ENCODE measurements at places on chromosomes 7 and 10.

GRCh38 chr10:77793831-77794230 lies 132.7 kb downstream of the DLG5 start:
- no peak for DNase-seq

- DNase-seq = no peak
These were observed 26.6 kb downstream of the KCNH2 start for GRCh38 chr7:150951521-150951920.

DNA sequence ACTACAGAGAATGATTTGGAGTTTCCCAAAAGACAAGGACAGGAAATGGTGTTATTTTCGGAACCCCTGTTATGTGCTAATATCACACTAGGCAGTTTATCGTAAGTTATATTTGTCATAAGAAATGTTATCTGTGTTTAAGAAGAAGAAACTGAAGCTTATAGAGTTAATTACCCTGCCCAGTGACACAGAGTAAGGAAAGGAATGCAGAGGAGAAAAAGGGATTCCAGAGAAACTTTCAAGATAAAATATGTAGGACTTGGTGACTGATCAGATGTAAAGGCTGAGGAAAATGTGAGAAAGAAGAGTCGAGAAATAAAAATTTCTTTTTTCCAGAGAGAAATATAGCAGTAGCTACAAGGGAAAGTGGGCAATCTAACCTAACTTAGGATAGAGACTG lies 63.5 kb upstream of the ZNF746 start:
- no peak for DNase-seq

DNA sequence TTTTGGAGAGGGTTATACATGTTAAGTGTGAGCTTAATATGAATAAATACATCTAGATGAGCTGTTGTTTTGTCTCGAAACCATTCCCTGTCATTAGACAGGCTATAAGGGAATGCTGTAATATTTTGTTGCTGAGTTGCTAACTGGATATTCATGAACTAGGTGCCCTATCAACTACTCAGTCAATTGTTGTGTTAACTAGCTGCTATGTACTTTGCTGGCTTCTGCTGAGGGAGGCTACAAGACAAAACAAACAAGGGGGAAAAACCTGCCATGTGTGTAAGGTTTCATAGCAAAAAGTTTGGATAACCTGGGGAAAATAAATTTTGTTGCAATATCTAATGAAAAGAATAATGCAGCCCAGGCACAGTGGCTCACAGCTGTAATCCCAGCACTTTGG lies 110.4 kb downstream of the CSTF2T start:
- no peak for DNase-seq

DNA sequence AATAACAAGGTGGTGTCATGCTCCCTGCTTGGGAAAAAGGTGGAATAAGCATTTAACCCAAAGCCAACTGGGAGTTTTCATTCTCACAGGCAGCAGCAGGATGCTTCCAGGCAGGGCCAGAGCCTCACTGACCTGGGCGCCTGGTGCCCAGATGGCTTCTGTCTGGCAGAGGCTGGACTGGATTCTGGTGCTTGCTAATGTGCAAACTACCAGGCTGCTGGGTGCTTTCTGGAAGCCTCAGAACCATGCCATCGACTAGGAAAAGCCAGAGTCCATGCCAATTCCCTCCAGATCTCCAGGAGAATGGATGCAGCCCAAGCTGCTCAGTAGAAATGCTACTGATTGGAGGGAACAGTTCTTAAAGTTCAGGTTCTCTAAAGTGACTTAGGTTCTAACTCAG lies 36.2 kb downstream of the VIPR2 start:
- DNase-seq = no peak

- DNase-seq = peak; percentile 16
These were observed 8.8 kb upstream of the LAMB4 start for GRCh38 chr7:108138911-108139310.

DNA sequence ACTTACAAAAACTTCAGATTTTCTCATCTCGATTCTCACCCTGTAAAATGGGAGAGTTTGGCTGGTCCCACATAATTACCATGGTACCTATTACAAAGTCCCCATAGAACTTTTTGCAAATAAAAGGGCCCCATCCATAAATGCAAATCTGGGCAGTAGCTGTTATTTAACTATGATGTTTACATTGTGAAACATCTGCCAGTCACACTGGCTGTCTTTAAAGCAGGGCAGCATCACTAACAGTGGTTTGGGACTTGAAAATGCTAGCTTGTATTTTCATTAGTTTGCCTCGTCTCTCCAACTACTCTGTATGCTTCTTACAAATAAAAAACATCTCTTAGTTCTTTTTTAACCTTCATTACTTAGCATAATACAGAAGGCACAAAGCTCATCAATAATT lies 240.7 kb downstream of the FZD1 start:
- no peak for DNase-seq

DNA sequence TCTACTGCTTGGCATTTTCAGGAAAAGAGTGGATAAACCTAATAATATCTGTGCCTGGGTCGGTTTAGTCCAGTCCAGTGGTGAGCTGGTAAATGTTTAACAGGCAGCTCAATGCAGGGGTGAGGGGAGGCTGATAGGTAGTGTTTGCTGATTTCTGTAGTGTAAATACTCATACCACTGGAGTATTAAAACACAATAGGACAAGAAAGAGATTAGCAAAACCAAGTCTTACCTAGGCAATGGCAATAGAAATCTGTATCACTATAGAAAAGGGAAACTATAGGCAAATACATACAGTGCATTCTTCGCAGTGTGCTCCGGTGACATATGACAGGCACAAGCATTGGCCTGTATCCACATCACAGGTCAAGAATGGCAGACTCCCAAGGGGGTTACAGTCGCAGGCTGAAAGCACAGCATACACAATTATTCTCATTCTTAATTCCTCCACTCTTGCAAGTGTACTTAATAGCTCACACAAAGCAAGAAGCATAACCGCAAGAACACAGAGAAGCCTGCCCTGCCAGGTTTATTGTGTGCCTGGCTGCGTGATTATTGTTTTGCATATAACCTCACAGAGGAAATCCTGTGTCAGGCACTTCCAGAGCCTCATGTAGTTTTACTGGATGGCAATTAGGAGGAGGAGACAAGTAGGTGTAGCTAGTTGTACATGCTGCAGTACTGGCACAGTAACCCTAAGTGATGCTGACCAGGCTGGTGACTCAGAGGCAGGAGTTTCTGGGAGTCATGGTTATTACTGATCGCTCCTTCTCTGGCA lies 35.0 kb downstream of the LAMB4 start:
- DNase-seq = peak; percentile 96

GRCh38 chr7:98194186-98194585 lies 17.1 kb upstream of the BHLHA15 start:
- no peak for DNase-seq

DNA sequence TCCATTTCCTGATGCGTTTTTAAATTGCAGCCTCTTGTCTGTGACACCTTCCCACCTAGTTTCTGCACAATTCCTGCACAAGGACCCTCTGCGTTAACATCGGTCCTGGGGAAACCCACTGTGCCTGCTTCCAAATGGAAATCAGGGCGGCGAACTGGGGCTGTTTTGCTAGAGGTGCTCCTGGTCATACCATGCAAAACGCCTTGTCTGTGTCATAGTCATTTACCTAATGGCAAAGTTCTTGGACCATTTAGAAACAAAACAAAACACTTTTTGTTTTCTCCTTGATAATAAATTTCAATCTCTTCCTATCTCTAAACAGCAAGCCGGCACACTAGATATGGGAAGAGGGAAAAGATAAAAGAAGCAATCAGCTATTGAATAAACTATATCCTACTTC lies 206.9 kb upstream of the KLF14 start:
- DNase-seq = no peak

- DNase-seq = no peak
These were observed 38.1 kb upstream of the FOXI2 start for GRCh38 chr10:127698886-127699285.

GRCh38 chr7:121273467-121274167 lies 55.2 kb upstream of the WNT16 start:
- DNase-seq = no peak

- no peak for DNase-seq
These were observed 207.0 kb downstream of the JAZF1 start for GRCh38 chr7:27973625-27974024.

DNA sequence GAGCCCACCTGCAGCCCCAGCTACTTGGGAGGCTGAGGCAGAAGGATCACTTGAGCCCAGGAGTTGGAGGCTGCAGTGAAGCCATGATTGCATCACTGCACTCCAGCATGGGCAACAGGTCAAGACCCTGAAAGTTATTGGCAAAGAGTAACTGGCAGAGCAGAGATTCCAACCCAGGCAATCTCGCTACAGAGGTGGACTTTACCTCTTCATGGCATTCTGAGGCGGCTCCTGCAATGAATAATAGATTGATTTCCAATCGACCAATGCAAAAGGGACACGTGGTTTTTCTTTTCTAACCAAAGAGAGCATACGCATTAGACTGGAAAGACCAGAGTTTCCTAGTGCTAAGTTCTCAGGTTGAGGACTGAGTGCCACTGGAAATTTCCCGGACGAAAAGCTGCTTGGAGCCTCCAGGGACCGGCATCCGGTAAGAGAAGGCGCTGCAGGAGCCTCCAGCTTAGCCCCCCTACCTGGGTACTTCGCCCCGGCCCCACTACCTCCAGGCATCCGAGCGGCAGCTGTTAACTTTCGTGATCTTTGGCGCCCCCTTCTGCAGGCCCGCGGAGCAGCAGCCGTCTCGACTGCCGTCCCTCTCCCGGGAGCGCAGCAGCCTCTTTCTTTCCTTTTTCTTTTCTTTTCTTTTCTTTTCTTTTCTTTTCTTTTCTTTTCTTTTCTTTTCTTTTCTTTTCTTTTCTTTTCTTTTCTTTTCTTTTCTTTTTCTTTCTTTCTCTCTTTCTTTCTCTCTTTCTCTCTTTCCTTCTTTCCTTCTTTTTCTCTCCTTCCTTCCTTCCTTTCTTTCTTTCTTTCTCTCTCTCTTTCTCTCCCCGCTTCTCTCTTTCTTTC lies 4.1 kb downstream of the MBLAC1 start:
- DNase-seq = peak; percentile 56

DNA sequence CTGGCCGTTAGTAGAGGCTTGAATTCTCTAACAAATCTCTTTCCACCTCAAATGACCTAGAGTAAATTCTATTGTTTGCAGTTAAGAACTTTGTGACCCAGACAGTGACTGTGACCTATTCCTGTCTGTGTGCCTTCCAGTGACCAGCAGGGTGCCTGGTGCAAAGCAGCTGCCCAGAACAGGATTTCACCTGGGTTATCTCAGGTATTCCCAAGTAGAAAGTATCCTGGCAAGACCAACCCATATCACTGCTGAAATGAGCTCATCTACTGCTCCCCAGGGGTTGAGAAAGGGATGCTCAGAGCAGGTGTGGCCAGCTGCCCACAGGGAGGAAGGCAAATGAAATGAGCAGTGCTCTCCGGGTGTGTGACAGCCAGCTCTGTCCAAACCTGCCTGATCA lies 2.1 kb upstream of the MSMB start:
- DNase-seq = no peak

DNA sequence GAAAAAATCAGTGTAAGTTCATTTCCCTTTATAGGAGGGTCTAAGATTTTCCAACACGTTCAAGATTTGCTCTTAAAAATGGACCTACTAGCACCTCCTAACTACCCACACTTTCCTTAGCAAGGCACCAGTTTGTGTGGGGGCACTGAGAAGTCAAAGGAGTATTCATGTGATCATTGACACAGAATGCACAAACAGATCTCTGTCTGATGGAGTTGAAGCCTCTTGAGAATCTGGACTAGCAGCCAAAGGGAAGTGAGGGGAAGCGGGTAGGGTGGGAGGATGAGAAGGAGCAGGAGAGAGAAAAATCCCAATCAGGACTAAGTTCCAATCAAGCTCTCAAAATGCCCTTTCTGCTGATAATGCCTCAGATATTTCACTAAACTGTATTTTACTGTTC lies 4.1 kb downstream of the MMS19 start:
- DNase-seq = no peak

DNA sequence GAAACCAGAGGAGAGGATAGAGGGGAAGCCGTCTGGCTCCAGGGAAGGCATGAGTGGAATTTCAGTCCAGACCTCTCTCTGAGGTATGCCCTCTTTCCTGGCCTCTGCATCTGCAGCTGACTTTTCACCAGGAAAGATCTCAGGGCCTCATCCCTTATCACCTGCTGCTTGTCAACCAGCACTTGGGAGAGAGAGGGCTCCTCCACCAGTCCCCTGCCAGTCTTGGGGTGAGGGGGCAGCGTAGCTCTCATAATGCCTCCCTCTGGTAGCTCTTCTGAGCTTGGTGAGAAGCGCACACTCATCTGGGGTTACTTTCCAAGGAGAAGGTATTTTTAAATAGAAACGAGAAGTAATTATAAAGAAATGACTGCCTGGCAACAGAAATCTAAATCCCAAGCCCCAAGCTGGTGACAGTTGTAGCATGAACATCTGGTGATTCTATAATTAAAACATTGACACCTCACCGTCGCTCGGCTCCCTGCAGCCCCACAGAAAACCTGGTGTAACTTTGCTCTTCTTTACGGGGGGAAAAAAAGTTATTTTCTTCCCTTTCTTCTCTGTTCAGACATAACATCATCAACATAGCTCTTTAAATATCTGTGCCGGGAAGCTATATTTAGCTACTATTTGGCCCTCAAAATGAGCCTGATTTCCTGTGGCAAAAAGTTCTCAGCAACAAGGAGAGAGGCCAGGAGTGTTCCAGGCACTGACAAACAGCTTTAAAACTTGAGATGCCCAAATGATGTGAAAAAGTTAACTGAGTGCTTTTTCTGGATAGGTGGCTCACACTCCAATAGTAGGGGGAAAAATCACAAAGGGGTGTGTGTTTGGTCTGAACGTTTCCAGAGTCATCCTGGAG lies 26.9 kb downstream of the HIP1 start:
- peak; percentile 52 for DNase-seq

DNA sequence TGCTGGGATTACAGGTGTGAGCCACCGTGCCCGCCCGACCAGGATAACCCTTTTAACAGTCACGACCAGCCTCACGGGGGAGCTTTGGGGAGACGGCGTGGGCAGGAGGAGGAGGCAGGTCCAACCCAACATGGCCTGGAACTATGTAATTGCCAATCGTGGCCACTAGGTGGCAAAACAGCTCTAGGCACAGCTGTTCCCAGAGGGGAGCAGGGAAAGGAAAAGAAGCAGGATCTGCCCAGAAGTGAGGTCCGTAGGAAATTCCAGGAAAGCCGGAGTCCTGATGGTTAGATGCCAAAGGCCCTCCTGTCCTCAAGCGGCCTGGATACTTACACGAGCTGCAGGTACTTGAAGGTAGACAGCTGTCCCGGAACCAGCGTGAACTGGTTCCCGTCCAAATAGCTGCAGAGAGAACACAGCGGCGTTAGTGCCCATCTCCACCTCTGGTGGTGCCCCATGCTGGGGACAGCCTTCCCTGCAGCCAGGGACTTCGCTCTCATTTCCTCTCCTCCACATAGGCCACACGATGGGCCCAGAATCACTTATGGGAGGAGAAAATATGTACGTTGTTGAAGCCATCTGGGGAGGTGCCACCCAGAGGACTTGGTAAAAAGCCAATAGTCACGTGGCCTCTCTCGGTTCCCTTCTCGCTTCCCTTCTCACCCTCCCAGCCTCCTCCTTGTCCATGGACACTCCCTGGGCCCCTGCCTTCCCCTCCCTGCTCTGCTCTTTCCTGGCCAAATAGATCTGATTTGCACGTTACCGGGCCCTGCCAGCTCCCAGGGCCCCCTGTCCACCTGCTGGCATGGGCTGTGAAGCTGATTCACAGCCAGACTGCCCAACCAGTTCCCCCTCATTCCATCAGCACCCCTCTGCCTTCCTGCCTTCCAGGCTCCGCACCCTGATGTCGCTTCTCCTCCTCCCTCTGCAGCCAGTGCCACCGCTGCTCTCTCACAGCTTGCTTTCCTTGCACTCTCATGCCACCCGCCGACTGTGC lies 148.1 kb downstream of the SLIT1 start:
- peak; percentile 82 for DNase-seq
